Posterior cingulate gyrus (tissue), 11 donors: ENCODE measurements at places on chromosomes 1 and 21.

GRCh38 chr1:52739699-52740467 is 13.6 kb downstream of the ZYG11B start:
- DNase-seq, result no peak

GRCh38 chr1:30901798-30902581 is 6.6 kb downstream of the SDC3 start:
- DNase-seq, result no peak

DNA sequence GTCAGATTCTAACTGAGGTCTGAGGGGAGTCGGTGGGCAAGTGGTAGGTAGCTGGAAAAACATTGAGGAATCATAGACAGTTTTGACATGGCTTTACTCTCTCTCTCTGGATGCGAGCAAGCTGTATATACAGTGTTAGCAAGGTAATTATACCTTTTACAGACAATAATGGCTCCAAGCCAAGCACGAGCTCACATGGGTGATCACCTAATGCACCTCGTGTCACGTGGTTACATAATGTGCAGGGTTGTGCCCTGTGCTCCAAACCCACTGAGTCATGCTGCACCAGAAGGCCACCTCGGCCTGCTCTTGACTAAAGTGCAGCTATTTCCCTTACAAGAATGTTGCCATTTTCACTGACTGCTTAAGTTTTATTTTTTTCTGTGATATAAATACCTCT is 7.6 kb upstream of the CLCA2 start:
- DNase-seq, result no peak

- DNase-seq, result no peak
These were observed 8.6 kb upstream of the COL6A2 start for GRCh38 chr21:46089285-46089684.

- no peak for DNase-seq
These were observed 236.9 kb upstream of the VAMP3 start for GRCh38 chr1:7534061-7534825.

- DNase-seq, result no peak
These were observed 189.0 kb downstream of the LYPLAL1 start for GRCh38 chr1:219362702-219363101.

DNA sequence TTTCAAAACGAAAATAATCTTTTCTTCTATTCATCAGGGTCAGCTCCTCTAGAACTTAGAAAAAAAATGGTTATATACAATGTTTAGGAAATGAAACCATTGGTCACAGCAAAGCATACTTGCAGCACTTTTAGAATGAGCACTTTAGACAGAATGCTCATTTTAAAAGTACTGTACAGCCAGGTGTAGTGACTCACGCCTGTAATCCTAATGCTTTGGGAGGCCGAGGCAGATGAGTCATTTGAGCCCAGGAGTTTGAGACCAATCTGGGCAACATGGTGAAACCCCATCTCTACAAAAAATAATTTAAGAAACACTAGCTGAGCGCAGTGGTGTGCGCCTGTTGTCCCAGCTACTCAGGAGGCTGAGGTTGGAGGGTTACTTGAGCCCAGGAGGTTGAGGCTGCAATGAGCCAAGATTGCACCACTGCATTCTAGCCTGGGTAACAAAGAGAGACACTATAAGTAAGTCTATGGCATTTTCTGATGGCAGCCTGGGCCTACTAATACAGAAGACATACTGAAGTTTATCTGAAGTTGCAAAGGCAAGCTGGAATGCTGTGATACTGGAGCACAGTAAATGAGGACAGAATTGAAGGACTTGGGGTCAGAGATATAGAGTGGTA is 48.9 kb upstream of the ZNF326 start:
- DNase-seq, result no peak

- DNase-seq, result no peak
These were observed 312.5 kb upstream of the ZRANB2 start for GRCh38 chr1:71393301-71393700.
